ENCODE measurements at places on chromosomes 4 and X.

- no peak for DNase-seq
Observed at GRCh38 chrX:133482056-133482952, 67.0 kb upstream of the GPC4 start.

DNA sequence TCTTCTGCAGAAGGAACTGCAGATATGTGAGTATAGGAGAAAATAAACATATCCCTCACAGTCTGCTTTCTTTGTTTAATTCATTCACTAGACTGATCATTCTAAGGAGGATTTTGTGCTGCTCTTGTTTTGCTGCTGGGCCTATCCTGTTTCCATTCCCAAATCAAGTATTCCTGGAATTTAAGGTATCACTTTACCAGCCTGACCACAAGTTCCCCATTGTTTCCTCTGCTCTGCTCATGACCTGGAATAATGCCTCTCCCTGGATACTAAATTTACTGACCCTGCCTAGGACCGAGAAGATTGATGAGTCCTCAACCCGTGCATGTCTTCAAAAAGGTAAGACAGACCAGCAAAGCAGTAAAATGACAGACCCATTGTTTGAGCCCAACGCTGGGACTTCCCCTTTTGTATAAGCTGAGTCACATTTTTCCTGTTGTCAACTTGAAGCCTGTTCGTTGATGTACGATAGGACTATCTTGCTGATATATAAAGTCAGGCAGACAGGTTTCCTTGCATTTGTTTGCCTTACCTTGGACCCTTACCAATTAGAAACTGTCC is 85.5 kb upstream of the TET2 start:
- peak; percentile 79 for DNase-seq

GRCh38 chrX:69815063-69815462 is 199.2 kb downstream of the EDA start:
- DNase-seq: no peak

DNA sequence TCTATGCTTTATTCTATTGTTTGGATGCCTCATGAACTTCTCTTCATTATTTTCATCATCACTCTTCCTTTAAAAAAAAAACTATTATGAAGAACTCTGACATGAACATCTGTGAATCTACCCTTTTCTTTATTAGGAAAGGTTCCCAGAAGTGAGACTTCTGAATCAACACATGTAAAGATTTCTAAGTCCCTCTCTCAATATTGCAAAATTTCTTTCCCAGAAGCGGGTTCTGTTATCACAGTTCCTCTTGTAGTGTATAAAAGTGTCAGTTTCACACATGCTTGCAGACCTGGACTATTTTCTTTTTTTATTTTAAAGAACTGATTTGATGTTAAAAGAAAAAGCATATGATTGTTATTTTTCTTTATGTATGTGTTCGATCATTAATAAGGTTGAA is 330.8 kb upstream of the KLF3 start:
- DNase-seq: peak; percentile 43

- DNase-seq: no peak
Observed at GRCh38 chr4:19562456-19562855, 689.2 kb upstream of the SLIT2 start.

DNA sequence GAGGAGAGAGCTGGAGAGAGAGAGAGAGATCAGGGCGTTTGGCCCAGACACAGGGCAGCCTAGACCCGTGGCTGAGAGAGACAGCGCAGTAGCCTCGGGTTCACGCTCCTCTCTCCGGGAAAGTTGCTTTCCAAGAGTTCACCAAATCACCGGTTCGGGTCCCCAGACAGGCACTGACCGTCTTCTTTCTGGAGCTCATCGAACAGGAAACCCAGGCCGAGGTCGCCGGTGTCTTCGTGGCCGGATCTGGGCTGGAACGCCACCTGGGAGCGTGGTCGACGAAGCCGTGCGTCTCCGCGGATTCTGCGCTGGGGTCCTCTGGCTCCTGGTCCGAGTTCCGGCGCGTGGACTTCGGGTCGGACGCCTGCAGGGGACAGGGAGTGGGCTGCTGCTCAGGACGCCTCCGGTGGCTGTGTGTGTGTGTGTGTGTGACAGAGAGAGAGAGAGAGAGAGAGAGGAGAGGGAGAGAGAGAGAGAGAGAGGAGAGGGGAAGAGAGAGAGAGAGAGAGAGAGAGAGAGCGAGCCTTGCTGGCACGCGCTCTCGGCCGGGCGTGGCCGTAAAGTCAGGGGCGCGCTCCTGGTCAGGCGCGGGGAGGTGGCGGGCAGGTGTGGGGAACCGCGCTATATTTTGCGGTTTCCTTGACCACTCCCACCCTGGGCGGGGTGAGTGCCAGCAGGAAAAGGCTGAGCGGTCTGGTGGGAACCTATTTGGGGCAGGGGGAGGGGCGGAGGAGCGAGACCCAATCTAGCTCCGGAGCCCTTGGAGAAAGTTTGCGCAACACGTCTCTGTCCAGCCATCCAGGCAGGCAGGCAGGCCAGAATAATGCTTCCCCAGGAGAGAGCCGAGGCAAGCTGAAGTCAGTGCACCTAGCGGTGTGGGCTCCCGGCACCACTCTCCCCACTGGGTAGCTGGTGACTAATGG is 62.1 kb downstream of the RHOXF2B start:
- no peak for DNase-seq

DNA sequence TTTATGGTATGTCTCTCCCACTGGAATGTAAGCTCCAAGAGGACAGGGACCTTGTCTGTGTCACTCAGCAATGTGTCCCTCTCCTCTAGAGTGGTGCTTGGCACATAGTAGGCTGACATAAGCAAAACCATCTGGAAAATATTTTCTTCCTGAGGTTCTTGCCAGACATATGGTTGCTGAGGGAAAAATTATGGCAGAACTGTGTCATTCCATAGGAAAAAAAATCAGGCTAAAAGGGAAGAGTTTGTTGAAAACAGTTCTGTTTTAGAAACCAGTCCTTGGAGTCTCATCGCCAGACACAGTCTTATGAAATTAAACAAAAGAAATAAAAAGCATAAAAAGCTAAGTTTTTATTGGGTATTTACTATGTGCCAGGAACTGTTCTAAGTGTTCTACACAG is 60.9 kb downstream of the RTL9 start:
- no peak for DNase-seq

DNA sequence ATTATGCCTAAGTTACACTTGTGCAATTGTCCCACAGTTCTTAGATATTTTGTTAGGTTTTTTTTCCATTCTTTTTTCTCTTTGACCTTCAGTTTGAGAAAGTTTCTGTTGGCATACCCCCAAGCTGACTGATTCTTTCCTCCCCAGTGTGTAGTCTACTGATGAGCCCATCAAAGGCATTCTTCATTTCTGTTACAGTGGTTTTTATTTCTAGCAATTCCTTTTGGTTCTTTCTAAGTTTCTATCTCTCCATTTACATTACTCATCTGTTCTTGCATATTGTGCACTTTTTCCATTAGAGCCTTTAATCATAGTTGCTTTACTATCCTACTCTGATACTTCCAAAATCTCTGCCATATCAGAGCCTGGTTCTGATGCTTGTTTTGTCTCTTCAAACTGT is 31.9 kb downstream of the CASP6 start:
- no peak for DNase-seq

DNA sequence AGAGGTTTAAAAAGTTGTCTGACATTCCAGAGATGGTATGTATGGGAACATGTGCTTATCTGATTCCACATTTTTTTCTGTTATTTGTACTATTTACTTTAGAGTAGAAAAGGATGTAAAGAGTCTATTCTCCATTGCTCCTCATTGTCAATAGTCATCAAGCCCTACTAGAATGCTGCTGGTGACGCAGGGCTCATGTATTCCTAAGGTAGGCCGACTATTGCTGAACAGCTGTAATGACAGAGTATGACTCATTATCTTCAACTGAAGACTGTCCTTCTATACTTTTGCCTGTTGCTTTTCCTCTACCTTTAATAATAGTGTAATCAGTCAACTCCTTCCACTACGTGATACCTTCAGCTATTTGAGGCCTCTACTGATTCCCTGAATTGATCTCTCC is 509.1 kb upstream of the NR3C2 start:
- DNase-seq: no peak

DNA sequence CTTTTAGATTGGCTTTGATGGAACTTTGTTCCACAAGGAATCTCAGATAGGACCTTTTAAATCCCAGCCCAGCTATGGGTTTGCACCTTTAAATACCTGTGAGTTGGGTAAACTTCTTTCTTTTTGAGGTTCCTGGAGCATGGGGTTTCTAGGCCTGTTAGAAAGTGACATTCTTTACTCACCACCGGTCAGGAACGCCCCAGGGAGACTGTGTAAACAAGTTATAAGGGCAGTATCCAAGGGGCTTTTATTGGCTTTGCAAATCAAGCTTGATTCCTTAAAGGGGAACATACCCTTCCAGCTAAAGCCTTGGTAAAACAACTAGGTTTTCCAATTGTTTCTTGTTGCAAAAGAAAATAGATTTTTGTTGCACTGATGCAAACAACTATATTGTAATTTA is 93.4 kb downstream of the TENT5D start:
- DNase-seq: no peak

DNA sequence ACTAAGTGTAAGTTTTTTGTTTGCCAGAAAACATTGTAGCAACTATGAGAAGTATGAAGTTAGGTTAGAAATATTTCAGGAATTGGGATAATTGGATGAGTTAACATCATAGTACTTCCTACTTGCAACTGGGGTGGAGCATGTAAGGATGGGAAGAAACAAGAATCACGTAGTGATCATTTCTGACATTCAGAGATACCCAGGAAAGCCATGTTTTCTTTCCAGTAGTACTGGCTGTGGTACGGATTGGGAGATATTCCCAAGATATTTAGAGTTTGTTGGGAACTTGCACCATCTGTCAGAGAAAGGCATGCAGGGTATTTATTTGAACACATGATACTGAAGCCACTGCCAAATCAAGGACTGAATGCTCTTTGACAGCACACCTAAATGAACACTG is 87.6 kb upstream of the SLC4A4 start:
- peak; percentile 17 for DNase-seq

- no peak for DNase-seq
Observed at GRCh38 chr4:36445480-36445879, 164.1 kb downstream of the DTHD1 start.

- DNase-seq: no peak
Observed at GRCh38 chrX:334971-335757, 16.6 kb upstream of the GTPBP6 start.

Data from fibroblast of pulmonary artery (primary cell).